NCI-H2029 (cell line): ENCODE measurements at places on chromosomes 12 and 14.

GRCh38 chr14:93811676-93812075 lies 23.4 kb upstream of the PRIMA1 start:
- DNase-seq = no peak

DNA sequence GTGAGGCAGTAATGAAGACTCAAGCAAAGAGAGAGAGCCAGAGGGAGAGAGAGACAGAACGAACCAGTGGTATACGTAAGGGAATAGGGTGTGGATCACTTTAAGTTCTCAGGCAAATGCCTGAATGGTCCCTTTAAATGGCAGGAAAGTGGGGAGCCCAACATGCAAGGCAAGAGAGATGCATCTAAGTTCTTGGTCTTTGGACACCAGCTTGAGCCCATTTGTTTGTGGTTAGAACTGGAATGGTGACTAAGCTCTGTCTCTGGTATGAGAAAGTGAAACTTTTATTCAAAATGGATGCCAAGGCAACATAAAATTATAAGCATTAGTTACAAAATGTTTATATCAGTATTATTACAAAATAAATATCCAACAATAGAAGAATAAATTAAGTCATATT lies 192.2 kb upstream of the ALG10 start:
- no peak for DNase-seq

GRCh38 chr14:61451891-61452400 lies 130.6 kb downstream of the PRKCH start:
- DNase-seq = no peak

GRCh38 chr12:50059440-50060119 lies 2.2 kb downstream of the ASIC1 start:
- no peak for DNase-seq

DNA sequence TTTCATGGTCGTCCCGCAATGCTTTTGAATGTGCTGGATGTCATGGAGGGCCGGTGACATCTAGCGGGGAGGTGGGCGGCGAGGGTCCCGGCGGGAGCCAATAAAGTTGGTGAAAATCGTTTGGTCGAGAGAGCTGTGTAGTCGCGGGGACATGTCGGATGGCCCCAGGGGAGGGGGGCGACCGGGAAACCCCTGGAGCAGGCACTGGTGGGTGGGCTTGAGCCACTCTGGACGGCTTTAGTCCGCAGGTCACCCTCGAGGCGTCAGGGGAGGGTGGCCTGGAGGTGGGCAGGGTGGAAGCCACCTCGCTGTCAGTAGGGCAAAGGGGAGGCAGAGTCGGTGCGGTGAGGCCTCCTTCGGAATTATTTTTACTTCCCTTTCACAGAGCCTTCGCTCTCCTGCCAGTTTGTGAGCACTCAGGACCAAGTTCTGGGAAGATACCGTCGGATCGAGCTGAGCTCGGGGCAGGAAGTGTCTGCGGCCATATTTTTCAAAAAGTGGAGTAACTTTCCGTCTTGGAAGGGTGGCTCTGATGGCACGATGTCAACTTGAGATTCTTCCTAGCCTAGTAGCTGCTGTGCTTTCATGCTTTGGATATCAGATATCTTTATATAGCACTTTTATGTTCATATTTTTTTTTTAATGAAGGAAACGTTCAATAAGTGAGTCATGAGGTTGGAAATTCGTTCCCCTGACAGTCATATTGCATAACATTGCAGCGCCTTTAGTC lies 28.2 kb downstream of the WBP11 start:
- DNase-seq = no peak

DNA sequence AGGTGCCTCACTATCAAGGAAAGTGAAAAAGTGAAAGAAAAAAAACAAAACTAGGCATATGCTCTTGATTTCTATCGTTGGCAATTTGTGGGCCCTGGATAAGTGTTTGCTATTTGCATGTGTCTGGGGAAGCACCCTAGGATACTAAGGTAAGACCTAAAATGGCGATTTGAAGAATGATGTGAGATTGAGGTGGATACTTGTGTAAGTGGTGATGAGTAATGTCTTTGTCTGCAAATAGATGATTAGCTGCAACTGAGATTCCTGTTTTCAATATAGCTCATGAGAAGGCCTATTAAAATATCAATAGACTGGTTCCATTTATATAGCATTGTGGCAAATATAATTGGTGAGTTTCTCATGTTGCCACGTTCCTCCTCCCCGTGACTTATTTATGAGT lies 261.7 kb downstream of the NEDD1 start:
- peak; percentile 13 for DNase-seq

DNA sequence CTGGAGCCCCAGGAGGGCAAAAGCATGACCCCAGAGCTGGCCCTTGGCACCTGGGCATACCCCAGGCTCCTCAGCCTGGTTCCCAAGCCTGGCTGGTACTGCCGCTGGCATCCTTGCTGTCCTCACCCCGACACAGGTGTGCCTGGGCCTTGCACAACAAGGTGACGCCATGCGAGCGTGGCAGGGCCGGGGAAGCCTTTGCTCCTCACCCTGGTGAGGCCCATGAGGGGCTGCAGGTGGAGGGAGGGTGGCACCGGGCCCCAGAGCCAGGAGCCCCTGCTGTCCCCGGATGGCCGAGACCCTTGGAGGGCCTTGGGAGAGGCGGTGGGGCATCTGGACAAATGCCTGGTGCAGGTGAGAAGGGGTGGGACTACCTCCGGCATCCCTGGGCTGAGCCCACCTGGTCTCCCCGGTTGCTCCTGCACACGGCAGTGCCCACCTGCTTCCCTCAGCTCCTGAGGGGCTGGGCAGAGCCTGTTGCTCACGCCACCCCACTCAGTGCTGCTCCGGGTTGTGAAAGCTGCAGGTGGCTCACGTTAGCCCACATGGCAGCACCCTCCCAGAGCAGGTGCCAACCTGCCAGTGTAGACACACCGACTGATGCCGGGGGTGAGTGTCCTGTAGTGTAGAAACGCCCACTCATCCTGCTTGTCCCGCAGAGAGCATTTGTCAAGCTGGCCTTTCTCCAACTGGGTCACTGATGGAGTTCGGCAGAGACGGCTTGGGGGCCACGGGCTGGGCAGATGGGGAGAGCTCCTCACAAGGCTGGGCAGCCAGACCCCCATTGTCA lies 24.6 kb upstream of the KIF26A start:
- DNase-seq = no peak

DNA sequence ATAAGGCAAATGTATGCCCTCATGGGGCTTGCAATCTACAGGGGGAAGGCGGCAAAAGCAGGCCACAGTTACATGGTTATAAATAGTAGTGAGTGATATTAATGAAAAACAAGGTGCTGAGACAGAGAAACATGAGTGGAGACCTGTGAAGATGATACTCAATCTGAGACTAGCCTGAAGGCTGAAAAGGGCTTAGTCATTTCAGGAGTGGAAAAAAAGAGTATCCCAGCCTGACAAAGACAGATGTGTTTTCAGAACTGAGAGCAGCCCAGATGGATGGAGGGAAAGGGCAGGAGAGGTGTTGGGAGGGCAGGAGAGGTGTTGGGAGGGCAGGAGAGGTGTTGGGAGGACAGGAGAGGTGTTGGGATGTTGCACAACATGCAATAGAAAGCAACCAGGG lies 181.9 kb downstream of the C12orf42 start:
- DNase-seq = no peak

- DNase-seq = no peak
Measured at GRCh38 chr12:93684716-93685115, 7.5 kb downstream of the CRADD start.
